NCI-H69 (cell line): ENCODE measurements at places on chromosomes 5 and 9.

DNA sequence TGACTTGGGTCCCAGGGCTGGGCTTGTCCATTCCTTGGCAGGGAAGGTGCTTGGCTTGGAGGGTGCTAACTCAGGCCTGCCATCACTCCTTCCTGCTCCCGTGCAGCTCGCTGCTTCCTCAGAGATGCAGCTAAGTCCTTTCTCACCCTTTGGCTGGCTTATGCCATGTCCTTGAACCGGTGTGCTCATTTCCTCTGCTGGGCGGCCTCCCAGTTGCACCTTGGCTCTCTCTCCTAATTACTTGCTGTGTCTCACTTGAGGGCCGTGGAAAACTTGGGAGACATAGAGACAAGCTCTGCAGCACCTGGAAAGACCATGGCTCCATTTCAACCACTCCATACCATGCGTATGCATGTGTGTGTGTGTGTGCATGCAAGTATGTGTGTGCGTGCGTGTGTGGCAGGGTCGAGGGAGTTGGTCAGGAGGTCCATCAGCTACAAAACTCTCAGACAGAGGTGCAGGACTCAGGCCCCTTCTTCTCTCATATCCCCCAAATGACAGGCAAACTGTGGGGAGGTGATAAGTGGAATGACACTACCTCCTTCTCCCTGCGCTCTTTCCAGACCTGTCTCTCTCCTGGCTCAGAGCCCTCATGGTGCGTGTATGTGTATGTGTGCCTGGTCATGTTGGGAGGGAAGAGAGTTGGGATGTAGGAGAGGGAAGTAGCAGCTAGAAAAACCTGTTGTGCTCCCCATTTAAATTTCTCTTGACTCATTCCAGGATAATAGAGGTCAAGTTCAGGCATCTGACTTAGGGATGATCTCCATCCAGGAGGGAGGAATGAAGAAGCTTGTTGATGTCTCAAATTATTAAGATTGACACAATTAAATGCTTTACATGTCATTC lies 17.6 kb upstream of the MTMR12 start:
- no peak for DNase-seq

DNA sequence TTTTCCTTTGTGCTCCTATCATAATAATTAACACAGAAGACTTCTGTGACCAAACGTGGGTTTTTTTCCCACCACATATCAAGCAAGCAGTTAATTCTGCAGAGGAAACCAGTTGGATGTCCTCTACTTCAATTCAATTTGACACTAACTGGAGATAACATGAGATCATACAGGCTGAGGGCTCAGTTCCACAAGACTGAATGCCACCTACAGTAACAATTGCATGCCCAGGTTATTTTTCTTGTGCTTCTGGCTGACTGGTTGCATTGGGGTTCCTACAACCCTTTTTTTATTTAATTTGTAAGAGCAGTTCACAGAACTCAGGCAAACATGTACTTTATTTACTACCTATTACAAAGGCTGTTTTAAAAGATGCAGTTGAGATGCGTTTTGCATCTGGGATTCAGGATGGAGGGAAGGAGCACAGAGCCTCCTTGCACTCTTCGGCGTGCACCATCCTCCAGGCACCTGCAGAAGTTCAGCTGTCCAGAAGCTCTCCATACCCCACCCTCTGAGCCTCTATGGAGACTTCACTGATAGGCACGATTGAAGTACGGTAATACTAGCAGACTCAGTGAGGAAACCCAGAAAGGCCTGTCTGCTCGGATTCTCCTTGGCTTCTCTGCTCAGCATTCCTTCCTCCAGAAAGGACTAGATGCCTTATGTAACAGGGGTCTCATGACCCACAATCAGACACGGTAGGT lies 425.2 kb upstream of the CDH9 start:
- DNase-seq = no peak

DNA sequence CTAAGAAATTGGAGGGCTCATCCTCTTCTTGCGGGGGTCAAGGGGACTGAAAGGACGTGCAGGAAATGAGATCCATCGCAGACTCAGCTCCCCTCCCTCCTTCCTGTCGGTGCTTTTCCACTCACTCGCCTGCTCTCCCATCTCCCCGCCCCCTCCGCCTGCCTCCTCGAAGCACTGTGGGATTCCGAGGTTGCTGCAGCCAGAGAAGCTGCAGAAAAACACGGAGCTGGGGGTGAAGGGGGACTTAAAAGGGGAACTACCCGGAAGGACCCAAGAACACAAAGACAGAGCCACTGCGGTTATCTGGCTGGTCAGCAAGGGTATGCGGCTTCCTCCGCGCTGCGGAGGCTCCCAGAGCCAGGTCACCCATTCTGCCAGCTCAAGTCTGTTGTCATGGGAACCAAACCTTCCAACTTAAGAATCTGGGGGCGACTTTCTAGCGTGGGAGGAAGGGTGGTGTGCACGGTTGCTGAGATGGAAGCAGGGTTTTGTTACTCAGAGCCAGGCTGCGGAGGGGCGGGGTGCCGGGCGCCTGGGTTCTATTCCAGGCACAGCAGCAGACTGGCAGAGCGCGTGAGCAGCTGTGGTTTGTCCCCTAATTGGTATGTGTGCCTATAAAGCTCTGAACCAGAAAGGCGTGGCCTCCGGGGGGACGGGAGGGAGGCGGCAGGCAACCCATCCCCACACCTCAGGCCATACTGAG lies 24.9 kb downstream of the PCDHGC5 start:
- peak; percentile 95 for DNase-seq

DNA sequence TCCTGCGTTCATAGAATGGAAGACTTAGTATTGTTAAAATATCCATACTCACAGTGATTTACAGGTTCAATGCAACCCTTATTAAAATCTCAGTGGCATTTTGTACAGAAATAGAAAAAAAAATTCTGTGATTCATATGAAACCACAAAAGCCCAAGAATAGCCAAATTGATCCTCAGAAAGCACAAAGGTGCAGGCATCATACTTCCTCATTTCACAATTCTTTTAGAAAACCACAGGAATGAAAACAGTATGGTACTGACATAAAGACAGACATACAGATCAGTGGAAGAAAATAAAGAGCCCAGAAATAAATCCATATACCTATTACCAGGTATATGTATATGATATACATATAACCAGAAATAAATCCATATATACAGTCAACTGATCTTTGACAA lies 86.8 kb upstream of the MEGF10 start:
- no peak for DNase-seq

DNA sequence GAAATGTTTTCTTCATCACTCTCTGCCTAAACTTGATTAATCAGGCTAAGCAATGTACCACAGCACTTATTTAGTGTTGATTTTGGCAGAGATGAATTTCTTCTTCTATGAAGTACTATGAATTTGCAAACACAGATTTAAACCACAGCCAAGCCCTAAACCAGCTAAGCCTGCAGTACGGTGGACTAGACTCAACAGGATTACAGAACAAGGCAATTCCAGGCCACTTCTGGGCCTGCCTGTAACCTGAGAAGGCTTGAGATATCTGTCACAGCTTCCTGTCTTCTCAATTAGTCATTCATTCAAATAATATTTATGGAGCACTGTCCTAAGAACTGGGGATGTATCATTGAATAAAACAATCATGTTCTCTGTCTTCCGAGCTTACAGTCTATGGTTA lies 32.4 kb upstream of the CAST start:
- DNase-seq = peak; percentile 71

DNA sequence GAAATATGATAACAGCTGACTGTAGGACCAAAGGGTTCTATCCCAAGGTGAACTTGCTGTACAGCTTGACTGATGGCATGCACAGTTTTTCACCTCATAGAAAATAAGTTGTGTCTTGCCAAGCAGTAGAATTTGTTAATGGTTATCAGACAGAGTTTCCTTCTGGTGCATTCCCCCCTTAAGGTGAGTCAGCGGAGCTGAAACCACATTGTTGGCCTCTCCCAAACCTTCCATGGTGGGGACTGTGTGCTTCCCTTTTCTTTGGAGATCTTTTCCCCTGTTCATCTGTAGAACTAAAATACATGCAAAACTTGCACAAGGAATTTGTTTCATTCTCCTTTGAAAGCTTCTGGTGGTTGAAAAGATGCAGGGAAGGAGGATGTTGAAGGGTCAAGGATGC lies 179.8 kb downstream of the FGF1 start:
- no peak for DNase-seq

GRCh38 chr5:8458038-8458383 lies 589.1 kb downstream of the MTRR start:
- peak; percentile 64 for DNase-seq

DNA sequence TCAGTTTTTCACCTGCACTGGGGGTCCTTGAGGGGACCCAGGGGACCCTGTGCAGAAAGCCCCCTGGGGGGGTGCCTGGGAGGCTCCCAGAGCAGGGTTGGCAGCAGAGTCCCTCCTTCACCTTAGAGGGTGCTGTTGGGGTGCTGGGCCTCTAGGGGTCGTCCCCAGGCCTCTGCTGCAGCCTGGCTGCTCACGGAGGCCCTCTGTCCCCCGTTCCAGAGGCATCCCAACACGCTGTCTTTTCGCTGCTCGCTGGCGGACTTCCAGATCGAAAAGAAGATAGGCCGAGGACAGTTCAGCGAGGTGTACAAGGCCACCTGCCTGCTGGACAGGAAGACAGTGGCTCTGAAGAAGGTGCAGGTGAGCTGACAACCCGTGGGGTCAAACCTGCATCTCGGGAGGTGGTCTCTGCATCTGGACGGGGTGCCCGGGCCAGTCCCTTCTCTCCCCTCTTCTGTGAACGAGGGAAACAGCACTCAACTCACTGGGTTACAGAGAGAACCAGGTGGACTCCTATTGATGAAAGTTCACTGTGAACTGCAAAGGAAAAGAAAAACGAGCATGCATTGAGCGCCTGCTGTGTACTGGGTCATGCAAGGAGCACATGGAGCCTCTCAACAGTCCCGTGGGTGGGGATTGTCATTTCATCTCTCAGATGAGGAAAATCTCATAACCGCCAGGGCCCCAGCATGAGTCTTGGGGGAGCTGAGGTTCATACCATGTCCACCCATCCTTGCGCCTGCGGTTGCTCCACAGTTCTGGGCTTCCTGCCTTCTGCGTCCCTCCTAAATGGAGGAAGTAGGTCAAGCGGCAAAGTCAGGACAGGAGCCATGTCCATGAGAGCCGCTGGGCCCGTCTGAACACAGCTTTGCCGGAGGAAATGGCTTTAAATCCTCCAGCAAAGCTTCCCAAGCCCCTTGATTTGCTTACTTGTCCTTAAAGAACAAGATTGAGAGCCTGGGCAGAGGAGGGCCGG lies 54.8 kb downstream of the NEK6 start:
- no peak for DNase-seq

GRCh38 chr9:16624744-16625117 lies 245.7 kb downstream of the BNC2 start:
- DNase-seq = peak; percentile 59

DNA sequence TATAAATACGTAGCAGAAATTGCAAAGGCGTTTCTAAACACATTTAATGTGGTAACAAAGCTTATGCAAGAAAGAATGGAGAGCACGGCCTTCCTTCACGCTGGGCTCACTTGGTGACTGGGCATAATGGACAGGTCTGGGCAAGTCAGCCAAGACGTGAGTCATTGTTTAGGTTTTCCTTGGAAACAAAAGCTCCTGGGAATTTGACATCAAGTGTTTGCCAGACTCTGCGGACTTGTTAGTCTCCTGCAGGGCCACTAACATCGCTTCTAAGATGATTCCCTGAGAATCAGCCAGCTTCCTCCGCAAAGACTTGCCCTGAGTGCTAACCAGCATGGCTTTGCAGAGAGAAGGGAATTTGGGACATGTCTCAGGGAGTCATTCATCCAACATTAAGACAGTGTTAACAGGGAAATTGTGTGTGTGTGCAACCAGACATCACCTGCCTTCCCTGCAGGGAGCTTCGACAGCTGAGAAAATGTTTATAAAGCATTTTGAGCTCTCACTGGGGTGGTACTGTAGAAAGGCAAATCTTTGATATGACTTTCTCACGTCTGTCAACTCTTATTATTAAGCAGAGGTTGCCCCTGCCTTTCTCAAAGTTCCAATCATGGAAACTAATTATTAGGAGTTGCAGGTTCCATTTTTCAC lies 182.5 kb downstream of the NTRK2 start:
- peak; percentile 99 for DNase-seq

DNA sequence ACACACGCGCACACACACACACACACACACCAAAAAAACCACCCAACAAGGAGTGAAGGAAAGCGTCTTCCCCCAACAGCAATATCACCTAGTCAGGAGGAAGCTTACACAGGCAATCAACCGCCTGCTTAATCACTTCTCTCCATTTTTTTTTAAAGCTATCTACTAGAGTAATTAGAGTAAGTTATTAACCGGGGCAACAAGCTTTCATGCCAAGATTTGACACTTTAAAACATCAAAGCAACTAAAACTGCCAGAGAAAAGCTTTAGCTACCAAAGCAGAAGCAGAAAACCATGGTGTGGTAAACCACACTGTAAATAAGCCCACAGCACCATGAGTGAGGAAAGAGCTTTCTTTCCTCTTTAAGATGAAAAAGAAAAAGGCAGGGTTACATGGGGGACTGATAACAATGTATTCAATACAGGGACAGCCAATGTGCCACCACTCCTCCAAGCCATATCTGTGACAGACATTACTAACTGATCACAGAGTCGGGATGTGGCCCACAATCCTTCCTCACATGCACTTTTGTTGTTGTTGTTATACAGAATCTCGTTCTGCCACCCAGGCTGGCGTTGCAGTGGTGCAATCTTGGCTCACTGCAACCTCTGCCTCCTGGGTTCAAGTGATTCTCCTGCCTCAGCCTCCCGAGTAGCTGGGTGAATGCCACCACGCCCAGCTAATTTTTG lies 282.1 kb downstream of the CRB2 start:
- peak; percentile 49 for DNase-seq

DNA sequence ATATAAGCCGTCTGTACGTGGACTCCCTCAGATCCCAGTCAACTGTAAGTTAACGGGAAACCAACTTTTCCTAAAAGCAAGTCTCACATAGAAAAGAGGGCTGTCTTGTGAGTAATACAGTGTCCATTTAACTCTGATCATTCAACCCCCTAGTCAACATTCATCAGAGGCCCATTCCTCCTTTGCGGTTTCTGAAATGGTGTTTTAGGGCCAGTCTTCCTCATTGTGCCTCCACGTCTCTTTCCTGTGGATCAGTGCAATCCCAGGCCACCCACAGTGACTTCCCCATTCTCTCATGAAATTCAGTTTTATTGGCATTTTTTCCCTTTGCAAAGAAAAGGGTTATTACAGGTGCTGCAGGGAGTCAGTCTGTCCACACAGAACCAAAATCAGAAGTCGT lies 261.8 kb downstream of the NR3C1 start:
- peak; percentile 51 for DNase-seq

DNA sequence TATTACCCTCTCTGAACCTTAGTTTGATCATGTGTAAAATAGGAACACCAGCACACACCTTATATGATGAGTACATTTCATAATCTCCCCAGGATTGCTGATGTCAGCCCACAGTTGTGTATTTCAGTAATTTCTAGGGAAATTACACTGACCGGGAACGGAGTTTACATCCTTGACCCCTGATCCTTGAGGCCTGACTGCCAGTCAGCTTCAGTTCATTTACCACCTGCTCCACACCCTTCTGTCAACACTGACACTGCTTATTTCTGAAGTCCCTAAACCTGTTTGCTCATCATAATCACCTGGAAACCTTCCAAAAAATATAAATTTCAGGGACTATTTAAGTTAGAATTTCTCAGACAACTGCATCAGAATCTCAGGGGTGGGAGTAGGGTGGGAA lies 55.3 kb downstream of the ZNF622 start:
- DNase-seq = peak; percentile 82

GRCh38 chr9:34370970-34371880 lies 5.5 kb downstream of the MYORG start:
- no peak for DNase-seq
